Left renal pelvis (tissue), 4 donors: ENCODE measurements at places on chromosomes 2 and 18.

GRCh38 chr2:29834624-29835023, 86.8 kb downstream of the ALK start:
- DNase-seq, result no peak

- no peak for DNase-seq
These were observed 417.6 kb downstream of the LRRTM4 start for GRCh38 chr2:77104554-77104953.

DNA sequence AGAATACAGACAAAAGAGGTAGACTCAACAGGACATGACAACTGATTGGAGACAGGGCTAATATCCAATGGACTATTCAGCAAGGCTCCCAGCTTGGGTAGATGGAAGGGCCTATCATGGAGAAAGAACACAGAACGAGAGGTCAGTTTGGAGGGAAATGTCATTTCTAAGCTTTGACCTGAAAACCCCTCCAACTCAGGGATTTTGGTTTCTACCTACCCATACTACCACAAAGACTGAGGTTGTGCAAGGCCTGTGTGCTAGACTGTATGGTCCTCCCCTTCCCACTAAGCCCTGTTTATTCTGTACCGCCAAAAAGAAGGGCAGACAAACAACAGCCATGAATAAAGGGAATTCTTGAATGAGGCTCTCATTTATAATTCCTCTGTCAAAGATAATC, 288.9 kb downstream of the ZNF385B start:
- no peak for DNase-seq

DNA sequence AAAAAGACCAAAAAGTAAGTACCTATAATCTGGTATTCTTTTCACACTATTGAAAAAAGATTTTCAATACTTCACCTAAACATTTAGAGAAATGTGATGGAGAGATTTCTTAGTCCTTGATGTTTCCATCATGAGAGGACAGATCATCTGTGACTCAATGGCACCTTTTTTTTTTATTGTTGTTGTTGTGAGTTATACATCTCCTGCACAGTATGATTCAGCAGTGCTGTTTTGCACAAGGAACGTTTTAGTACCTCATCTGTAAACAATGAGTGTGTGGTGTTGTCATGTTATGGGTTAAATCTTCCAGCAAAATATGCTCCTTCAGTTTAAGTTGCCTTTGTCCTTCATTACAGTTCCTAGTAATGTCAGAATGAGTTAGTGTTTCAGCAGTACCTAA, 2.2 kb downstream of the KIAA1328 start:
- DNase-seq, result no peak

- no peak for DNase-seq
These were observed 2.6 kb downstream of the PROM2 start for GRCh38 chr2:95276888-95277245.

- DNase-seq, result no peak
These were observed 128.6 kb upstream of the CHST9 start for GRCh38 chr18:27313678-27314077.

- DNase-seq, result no peak
These were observed 38.1 kb upstream of the LCLAT1 start for GRCh38 chr2:30408961-30409387.

GRCh38 chr18:48637081-48637990, 98.5 kb downstream of the CTIF start:
- no peak for DNase-seq

DNA sequence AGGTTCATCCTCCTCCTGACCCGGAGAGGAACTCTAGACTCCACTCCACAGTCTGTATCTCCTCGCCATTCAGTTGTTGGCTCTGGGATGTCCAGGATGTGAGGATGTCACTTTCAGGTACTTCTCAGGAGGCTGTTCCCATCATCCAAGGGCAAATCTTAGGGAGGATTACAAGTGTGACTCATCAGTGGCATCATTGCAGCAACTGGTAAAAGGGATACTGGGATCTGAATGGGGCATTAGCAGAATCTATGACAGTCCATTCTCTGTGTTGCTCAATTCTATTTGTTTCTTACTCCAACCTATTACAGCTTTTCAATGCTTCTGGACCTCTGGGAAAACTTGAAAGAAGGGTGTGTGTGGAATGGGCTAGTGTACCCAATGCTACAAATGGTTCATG, 81.5 kb upstream of the FN1 start:
- no peak for DNase-seq

DNA sequence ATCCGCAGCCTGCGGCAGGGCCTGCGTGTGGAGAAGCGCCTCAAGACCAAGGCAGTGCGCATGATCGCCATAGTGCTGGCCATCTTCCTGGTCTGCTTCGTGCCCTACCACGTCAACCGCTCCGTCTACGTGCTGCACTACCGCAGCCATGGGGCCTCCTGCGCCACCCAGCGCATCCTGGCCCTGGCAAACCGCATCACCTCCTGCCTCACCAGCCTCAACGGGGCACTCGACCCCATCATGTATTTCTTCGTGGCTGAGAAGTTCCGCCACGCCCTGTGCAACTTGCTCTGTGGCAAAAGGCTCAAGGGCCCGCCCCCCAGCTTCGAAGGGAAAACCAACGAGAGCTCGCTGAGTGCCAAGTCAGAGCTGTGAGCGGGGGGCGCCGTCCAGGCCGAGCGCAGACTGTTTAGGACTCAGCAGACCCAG, 5.4 kb downstream of the GPR17 start:
- no peak for DNase-seq

DNA sequence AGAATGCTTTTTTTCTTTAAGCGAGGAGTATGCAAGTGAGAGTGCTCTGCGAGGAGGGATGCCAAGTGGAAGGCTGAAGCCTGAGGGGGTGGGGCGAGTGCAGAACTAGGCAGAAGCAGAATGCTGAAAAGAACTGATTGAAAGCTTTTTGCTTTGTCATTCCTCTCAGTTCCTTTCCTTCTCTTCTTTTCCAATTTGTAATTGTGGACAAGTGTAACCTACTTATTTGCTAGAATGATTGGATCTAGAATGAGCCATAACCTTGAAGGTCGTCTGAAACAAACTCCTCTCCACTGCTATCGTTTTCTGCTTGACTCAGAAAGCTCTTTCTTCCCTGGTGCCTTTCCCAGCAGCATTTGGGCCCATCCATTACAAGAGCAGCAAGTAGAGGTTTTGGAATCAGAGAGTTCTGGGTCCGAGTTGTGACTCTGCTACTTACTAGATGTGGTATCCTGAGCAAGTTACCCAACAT, 115.3 kb downstream of the METTL8 start:
- DNase-seq, result no peak

GRCh38 chr2:20615068-20615465, 35.8 kb downstream of the HS1BP3 start:
- DNase-seq, result no peak

- no peak for DNase-seq
These were observed 36.3 kb downstream of the TPRKB start for GRCh38 chr2:73700661-73701447.

- DNase-seq, result no peak
These were observed 34.8 kb downstream of the TOGARAM2 start for GRCh38 chr2:29015701-29016470.
